GM12892 (cell line): ENCODE measurements at places on chromosomes 4 and X.

- DNase-seq, result no peak
Observed at GRCh38 chr4:20323991-20324390, 72.3 kb downstream of the SLIT2 start.

GRCh38 chr4:64822405-64822804 lies 413.2 kb upstream of the TECRL start:
- DNase-seq, result no peak

DNA sequence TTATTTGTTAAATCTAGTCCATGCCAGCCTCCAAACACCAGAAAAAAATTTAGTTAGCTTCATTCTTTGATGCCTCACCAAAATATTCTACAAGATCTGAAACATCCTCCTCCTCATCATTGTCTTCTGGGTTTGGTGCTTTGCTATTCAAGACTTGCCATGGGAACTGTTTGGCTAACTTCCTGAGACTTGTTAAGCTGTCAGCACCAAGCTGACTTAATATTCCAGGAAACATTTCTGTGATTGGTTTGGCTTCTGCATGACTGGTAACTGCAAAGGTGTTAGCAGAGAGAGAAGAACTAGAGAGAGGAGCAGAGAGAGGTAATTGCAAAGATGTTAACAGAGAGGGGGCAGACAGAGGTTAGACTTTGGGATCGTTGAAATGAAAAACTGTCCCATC lies 101.3 kb downstream of the PALLD start:
- DNase-seq, result no peak

DNA sequence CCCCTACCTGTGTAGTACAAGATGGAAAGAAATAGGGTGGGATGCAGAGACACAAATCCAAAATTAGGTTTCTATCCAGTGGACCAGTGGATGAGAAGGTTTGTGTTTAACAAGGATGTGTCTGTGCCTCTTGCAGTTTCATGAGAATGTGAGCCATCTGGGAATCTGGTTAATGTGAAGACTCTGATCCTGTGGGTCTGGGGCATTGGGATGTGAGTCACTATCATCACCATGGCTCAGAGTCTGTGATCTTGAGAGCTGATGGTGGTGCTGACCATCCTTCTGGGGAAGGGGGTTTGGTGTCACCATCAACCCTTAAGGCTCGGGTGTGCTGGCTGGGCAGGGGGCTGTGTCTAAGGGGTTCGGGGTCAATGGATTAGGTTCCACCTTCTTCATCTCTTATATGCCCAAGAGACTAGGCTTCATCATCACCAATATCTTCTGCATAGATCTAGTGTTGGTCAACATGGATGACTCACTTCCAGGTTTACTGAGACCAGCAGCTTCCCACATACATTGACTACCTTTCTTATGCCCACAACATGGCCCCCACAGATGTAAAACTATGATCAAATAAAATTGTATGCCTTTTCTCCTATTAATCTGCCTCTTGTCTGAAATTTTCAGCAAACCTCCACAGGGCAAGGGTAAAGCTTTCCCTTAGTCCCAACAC lies 65.7 kb upstream of the MID1 start:
- no peak for DNase-seq

DNA sequence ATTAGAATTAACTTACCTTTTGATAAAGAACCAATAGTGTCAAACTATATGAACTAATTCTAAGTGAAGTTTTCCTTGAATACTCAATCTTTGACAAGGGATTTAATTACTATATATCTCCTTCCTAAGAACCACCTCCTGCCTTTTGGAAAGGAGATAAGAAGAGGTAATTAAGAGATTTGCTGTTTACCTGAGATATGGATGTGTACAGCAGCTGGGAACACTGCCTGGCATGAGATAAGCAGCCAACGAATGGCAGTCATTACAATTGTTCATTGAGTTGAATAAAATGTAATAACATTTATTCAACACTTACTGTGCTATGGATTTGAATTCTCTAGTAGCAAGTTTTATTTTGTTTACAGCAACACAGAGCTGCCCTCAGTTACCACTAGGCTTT lies 407.1 kb downstream of the SPOCK3 start:
- DNase-seq, result no peak

GRCh38 chrX:125681058-125681457 lies 361.4 kb downstream of the TEX13C start:
- no peak for DNase-seq

- DNase-seq, result no peak
Observed at GRCh38 chr4:39452153-39452859, 6.4 kb downstream of the RPL9 start.

GRCh38 chr4:161517941-161518340 lies 645.9 kb downstream of the FSTL5 start:
- no peak for DNase-seq

DNA sequence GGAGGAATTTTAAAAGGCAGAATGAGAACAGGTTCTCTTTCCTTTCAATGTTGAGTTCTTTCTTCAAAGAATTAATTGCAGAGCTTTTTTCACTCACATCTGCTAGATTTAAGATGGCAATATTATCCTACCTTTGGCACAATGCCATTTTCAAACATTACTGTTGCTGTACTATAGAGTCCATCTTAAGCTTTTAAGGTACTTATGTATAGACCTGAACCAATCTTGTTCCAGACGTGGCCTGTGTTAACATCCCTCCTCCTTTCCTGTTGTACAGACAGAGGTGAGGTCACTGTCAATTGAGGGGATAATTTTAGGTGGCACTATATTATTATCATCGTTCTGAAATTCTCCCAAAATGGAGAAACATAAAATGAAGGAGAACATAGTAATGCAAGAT lies 53.0 kb upstream of the MYOZ2 start:
- DNase-seq, result no peak

GRCh38 chrX:130304587-130305368 lies 34.9 kb upstream of the SLC25A14 start:
- DNase-seq, result no peak

- no peak for DNase-seq
Observed at GRCh38 chrX:109987884-109988283, 15.0 kb upstream of the TMEM164 start.

DNA sequence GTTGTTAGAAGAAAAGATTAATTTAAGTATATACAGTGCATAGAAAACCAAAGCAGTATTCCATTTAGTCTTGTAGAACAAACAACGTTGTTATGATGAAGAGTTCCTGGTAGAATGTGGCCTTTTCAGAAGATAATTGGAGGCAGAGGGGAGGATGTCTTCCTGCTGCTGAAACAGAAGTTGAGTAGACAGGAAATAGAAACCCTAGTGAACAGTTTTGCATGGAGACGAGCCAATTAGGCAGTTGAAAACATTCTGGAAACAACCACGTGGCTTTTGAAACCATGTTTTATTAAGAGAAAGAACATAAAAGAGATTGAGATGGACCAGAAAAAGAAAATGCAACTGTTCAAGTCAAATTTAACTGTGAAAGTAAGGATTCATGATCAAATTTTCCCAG lies 325.2 kb downstream of the CAMK2D start:
- DNase-seq, result no peak

GRCh38 chr4:154744341-154744926 lies 634 bp downstream of the LRAT start:
- DNase-seq, result no peak

DNA sequence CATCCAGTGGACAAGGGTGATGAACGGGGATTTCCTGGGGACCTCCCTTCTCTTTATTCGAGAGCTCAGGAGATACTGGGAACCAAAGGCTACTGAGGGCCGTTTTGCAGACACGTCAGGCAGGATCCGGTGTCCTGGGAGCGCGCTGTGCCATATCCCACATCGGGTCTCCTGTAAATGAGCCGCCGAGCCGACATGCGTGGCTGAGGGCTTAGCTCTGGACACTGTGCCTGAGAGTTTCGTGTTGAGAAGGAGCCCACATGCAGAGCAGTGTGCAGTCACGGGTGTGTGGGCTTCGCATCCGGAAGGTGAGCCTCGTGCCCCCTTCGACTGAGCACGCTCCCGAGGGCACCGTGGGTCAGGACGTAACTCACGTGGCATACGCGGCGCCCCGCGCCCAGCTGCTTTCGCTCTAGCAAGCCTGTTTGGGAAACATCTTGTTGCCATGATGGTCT lies 28.5 kb upstream of the HGFAC start:
- no peak for DNase-seq

DNA sequence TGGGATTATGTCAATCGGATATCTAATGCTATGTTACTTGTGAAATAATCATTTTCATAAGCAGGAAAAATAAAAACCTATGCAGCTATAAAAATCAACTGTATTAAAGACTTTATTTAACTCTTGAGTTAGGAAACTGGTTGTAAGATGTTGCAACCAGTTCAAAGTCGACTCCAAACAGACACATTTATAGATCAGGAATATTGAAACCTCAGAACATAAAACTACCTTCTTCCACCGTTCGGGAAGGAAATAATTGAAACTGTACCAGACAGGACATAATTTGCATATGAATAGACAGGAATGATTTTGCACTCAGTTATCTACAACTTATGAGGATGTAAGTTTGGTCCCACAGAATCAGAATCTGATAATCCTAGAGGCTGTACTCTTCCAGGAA lies 181.8 kb upstream of the STS start:
- DNase-seq, result no peak

- no peak for DNase-seq
Observed at GRCh38 chrX:14673236-14673635, 143.9 kb downstream of the GLRA2 start.

DNA sequence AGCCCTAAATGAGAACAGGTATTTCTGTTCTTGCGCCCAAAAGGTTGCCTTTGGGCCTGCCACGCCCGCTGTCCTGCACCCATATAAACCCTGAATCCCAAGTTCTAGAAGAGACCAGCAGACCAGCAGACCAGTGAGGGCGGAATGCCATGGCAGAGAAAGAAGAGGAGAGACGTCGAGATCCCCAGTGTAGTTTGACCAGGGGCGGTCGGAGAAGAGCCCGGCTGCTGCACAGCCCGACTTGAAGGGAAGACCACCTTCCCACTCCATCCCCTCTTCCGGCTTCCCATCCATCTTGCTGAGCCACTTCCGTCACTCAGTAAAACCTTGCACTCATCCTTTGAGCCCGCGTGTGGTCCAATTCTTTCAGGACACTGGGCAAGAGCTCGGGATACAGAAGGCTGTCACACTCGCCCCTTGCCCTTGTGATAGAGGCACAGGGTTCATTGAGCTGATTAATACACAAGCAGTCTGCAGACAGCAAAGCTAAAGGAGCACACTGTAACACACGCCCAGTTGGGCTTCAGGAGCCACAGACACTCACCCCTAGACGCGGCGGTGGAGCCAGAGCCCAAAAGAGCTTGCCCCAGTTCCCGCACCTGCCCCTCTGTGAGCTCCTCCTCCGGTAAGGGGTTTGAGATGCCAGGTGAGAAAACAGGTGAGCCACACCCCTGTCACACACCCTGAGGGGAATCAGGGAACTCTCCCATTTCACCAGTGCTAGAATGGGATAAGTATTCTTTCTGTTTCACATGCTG lies 230.8 kb downstream of the PCDH10 start:
- DNase-seq, result no peak

DNA sequence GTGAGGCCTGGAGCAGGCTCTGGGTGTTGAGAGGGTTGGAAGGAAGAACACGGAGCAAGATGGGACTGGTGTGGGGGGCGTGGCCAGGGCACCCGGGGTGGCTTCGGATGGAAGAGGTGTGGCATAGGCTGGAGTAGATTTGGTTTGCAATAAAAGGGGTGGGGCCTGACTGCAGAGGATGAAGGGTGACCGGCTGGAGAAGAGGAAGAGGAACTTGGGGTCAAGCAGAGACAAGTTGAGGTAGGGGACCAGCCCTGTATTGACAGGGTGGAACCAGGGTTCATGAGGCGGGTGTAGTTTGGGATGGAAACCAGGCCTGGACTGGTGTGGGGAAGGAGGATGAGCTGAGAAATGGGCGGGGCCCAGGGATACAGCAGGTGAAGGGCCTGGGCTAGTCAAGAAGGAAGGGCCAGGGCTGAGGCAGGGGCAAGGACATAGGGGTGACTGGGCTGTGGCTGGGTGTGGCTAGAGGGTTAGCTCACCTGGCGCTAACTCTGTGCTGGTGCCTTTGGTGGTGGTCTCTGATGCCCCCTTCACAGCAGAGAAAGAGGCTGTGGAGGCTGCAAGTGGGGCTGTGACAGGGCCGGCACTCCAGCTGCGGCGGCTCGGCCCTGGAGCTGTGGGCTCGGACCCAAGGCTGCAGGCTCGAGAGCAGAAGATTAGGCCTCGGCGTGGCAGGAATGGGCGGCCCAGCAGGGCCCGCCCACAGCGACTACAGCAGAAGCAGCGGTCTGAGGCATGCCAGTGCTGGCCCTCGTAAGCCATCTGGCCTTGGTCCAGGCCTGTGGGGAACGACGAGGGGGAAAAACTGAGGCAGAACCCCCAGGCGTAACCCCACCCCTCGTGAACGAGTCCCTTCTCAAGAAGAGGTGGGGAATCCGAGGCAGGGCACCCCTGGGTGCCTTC lies 5.0 kb downstream of the PLP2 start:
- no peak for DNase-seq

DNA sequence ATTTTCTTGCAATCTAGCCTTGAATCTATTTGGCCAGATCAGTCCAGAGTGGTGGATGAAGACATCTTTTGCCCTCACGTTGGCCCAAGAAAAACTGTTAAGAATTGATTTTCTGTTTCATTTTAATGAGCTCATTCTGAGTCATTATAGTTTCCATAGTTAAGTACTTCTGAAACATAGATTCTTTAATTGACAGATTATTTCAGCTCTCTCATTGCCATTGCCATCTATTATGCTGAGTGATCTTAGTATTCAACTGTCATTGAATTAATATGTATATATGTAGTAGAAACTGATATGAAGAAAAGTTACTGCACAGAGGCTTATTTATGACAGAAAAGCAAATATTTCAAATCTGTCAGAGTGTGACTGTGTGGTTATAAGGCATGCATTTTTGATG lies 45.5 kb upstream of the PPP1R2C start:
- DNase-seq, result no peak

DNA sequence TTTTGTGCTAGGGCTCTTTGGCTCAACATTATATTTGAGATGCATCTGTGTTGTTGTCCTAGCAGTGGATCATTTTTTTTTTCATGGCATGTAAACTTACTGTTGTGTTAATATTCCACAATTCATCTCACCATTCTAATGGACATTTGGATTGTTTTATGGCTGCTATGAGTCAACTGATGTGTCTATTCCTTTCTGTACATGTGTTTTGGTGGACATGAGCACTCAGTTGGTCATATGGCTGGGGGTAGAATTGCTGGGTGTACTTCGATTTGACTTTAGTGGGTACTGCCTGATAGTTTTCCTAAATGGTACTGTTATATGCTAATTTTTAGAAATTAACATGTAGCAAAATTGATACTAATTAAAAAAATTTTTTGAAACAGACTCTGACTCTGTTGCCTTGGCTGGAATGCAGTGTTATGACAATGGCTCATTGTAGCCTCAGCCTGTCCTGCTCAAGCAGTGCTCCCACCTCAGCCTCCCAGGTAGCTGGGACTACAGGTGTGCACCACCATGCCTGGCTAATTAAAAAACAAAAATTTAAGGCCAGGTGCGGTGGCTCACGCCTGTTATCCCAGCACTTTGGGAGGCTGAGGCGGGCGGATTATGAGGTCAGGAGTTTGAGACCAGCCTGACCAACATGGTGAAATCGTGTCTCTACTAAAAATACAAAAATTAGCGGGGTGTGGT lies 9.0 kb downstream of the FAM193A start:
- DNase-seq, result no peak

GRCh38 chr4:147768113-147768512 lies 36.2 kb downstream of the ARHGAP10 start:
- no peak for DNase-seq

GRCh38 chr4:80566203-80566872 lies 230.8 kb downstream of the CFAP299 start:
- no peak for DNase-seq
